ENCODE measurements at places on chromosomes 7 and 10.

DNA sequence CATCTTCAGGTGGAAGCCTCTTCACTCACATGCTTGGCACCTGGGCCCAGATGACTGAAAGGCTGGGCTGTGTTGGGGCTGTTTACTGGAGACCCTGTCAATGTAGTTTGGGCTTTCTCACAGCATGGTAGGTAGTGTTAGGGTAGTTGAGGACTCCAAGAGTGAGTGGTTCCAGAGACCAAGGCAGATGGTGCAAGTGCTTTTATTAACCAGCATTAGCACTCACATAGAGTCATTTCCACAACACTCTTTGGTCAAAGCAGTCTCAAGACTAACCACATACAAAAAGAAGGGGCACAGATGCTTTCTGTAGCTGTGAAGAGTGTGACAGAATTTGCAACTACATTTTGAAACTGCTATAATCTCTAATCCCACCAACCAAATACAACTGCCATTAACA, 135.0 kb downstream of the RTKN2 start:
- DNase-seq: no peak

- peak; percentile 47 for DNase-seq
Observed at GRCh38 chr10:128779416-128779815, 653.2 kb upstream of the MKI67 start.

GRCh38 chr10:5692461-5693358, 8.1 kb downstream of the TASOR2 start:
- peak; percentile 62 for DNase-seq

DNA sequence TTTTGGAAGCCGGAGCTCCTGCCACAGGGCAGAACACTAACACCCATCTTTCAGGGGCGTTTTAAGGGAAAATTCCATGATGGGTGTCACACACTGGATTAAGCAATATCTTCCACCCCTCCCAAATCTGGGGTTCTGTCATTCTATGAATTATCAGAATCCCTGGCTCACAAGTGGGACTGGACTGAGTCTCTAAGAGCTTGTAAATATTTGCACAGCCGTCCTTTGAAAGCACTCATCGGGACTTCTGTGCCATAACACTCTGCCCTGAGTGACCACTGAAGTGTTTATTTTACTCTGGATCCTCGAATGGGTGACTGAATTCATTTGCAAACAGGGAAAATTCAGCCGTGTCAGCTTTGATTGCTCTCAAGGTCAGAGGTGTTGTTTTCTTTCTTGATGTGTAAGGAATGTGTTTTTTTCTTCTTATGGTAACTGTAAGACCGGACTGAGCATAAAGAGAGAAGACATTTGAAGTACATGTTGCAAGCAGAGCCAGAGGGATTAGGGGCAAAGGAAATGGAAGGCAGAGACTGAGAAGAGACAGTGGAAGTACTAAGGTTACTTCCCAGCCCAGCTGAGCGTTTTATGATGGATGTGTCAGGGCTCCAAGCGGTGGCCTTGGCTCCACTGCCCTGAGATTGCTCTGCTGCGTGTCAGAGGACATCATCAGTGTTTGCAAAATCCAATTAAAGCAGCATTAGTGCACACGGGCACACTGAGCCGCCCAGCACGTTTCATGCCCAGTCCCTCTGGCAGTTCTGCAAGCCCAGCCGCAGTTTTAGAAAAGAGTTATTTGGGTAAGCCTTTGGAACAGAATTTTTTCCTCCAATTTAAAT, 17.7 kb upstream of the GTPBP4 start:
- no peak for DNase-seq

DNA sequence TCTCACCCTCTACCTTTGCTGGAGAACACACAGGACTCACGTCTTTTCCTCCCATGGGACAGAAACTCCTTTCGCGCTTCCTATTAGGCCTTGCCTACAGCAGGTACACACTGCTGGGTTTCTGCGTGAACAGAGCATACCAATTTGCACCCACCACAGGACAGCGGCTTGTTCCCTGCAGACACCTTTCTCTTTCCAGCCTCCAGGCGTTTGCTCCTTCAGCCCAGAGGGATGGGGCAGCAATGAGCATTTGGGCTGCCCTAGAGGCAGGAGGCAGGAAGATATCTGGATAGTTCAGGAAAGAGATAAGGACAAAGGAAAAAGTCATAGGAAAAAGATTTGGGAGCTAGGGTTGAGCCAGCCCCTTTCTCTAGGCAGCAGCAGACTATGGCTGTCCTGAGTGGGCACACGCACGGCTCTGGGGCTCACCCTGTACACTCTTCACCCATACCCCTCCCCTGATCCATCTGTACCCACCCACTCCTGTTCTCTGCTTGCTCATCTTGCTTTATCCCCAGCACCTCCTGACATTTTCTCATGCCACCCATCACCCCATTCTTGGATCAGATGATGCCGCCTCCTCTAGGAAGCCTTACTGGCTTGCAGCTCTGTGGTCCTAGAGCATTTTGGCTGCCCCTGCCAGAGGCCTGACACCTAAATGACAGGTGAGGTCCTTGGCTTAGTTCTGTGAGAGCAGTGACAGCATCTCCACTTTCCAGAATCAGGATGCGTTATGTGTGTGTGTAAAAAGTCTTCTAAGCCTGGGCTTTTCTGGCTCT, 40.7 kb upstream of the SPDYE3 start:
- no peak for DNase-seq

GRCh38 chr7:128115821-128116723, 84.8 kb upstream of the LRRC4 start:
- peak; percentile 10 for DNase-seq

- no peak for DNase-seq
Observed at GRCh38 chr7:9719303-9719702, 1254.4 kb upstream of the PHF14 start.

GRCh38 chr7:82528577-82529310, 85.2 kb upstream of the CACNA2D1 start:
- no peak for DNase-seq

GRCh38 chr10:89640241-89640640, 4.8 kb downstream of the PANK1 start:
- DNase-seq: no peak

- DNase-seq: no peak
Observed at GRCh38 chr10:12235116-12235694, 39.2 kb downstream of the CDC123 start.

DNA sequence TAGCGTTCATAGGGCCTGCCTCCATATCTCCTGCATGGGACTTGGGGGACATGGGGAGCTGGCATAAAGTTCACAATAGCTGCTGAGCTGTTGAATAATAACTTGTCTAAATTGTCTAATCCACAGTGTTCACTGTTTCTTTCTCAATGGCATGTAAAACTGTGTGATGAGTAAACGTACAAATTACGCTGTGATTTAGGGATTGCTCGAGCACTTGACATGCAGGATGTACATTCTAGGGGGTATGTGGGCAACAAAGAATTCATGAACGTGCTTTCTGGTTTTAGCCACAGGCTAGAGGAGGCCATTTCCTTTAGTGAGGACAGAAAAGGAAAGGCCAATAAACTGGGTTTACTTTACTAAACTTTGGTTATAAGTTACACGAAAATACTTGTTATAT, 534.2 kb upstream of the ZWINT start:
- DNase-seq: no peak

DNA sequence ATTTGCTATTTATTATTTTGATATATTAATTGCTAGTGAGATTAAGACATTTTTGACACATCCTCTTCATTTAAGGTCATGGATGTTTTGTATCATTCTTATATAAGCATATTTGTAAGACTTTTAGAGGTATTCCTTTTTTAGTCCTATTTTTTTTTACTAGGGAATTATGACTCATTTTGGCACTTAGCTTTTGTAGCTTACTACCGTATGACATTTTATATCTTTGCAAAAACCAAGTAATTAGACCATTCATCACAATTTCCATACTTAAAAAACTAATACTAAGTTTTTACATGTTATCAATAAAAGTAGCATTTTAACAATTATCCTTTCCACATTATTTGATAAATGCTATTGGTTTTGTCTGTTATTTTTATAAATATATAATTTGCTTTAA, 41.6 kb downstream of the BMPR1A start:
- DNase-seq: no peak

DNA sequence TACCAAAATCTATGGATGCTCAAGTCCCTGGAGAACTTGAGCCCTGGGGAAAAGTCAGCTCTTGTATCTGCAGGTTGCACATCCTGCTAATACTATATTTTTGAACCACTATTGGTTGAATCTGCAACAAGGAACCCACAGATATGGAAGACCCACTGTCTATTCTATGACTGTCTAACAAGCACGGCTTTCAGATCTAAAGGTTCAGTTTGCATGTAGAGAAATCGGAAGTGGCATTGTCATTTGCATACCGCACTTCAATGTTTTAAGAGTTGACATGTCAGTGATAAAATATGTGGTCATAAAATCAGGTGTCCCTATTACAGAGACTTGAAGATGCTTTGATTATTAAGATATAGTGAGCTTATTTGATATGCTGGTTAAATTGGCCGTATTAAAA, 95.6 kb downstream of the MALRD1 start:
- no peak for DNase-seq

DNA sequence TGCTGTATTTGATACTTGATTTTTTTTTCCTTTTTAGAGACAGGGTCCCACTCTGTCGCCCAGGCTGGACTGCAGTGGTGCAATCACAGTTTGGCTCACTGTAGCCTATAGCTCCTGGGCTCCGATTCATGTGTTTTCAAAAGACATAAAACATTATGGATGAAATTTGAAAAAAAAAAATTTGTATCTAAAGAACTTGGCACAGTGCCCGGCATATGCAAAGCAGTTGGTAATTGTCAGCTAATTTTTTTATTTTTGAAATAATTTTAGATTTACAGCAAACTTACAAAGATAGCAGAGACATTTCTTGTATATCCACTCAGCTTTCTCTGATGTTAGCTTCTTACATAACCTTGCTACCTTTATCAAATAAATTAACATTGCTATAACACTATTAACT, 20.3 kb upstream of the SAMD8 start:
- DNase-seq: no peak

- DNase-seq: no peak
Observed at GRCh38 chr7:25738528-25738927, 413.5 kb upstream of the NFE2L3 start.

DNA sequence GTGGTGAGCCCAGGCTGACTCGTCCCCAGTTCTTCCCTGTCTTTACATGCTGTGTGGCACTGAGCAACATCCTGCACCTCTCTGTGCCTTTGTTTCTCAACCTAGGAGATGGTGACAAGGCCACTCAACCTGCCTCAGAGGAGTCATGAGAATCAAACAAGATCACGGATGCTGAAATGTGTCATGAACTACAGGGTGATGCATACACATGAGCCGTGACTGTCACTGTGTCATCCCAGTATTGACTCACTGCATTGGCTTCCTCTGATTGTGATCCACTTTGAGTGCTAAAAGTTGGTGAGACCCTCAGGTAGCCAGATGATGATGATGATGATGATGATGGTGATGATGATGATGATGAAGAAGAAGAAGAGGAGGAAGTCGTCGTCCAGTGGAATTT, 11.5 kb downstream of the C10orf71 start:
- no peak for DNase-seq

DNA sequence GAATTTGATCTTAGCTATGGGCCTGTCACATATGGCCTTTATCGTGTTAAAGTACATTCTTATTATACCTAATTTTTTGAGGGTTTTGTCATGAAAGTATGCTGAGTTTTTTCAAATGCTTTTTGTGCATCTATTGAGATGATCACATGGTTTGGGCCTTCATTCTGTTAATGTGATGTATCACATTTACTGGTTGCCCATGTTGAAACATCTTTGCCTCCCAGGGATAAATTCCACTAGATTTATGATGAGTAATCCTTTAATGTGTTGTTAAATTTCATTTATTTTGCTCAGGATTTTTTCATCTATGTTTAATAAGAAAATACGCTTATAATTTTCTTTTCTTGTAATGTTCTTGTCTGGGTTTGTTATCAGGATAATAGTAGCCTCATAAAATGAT, 442.0 kb downstream of the MDFIC start:
- no peak for DNase-seq

DNA sequence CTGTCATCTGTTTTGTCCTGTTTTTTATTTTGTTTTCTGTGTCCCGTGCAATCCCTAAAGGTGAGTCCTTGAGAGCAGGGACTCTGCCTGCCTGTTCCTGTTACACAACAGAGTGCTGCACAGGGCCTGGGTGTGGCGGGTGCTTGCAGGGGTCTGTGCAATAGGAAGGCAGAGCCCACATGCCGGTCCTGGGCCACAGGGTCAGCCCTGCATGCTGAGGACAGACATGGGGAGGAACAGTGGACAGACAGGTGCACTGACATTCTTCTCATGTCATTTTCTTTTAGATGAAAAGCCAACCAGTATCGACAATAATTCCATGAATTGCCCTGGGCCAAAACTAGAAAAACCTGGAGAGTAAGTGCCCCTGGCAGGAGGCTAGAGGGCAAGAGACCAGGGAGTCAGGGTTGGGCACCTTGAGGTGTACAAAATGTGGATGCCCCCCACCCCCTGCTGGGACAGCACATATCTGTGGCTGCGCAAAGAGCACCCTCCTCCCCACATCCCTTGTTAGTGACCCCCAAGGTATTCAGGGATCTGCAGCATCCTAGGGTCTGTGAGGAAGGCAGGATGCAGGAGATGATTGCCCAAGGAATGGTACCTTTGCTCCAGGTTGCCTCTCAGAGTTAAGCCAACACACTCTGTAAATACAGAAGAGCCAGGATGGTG, 19.9 kb downstream of the ANTXRL start:
- peak; percentile 9 for DNase-seq

GRCh38 chr7:20647908-20648776, 32.7 kb downstream of the ABCB5 start:
- peak; percentile 20 for DNase-seq

- no peak for DNase-seq
Observed at GRCh38 chr10:80659289-80659688, 121.6 kb downstream of the SH2D4B start.

- no peak for DNase-seq
Observed at GRCh38 chr10:46092524-46093081, 46.5 kb upstream of the MSMB start.

Measured in femur (tissue), 1 donor.